ENCODE measurements at places on chromosomes 3 and 15.

GRCh38 chr3:12840591-12841148 is 695 bp downstream of the RPL32 start:
- peak; percentile 35 for DNase-seq

GRCh38 chr3:150174179-150174578 is 203.5 kb upstream of the PFN2 start:
- no peak for DNase-seq

GRCh38 chr3:171462224-171462623 is 2.0 kb upstream of the TNIK start:
- DNase-seq, result no peak

- no peak for DNase-seq
Observed at GRCh38 chr15:72813345-72814004, 29.9 kb upstream of the ADPGK start.

- DNase-seq, result peak; percentile 100
Observed at GRCh38 chr15:90174140-90174875, 26.8 kb upstream of the SEMA4B start.

GRCh38 chr3:179945569-179945968 is 91.2 kb downstream of the PEX5L start:
- DNase-seq, result no peak

GRCh38 chr15:33142708-33143107 is 51.8 kb downstream of the FMN1 start:
- no peak for DNase-seq

Data from thyroid gland (tissue), 4 donors.